Activated naive CD4-positive, alpha-beta T cell treated with anti-CD3 and anti-CD28 coated beads, Interleukin-2, amount 10 ng/mL, durations not matched to agents 7 days and 5 days (primary cell): ENCODE measurements at places on chromosomes 5 and 9.

GRCh38 chr9:78510035-78510434 lies 213.1 kb downstream of the PSAT1 start:
- no peak for DNase-seq

DNA sequence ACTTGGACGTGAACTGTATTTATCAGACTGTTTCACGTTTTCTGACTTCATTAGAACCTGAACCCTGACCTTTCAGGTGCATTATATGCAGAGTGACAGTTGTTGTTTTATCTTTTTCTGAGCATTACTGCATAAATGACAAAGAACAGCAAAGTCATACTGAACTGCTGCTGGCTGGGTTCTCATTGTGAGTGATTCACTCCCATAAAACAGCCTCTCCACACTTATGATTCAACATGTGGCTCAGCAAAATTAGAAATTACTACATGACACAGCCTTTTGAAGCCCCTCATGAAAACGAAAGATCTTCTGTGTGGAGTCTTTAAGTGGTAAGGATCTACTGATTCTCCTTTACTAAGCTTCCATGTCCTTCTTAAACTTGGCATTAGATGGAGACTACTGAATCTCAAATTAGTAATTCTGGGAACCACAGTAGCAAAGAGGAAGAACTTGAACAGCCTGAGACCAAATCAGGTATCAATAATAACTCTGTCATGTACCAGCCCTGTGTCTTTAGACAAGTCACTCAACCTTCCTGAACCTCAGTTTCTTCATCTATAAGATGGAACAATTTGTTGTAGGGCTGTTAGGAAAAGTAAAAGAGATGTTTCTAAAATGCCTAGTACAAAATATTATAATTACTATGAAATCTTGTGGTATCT lies 172.3 kb upstream of the GNA14 start:
- DNase-seq: no peak

DNA sequence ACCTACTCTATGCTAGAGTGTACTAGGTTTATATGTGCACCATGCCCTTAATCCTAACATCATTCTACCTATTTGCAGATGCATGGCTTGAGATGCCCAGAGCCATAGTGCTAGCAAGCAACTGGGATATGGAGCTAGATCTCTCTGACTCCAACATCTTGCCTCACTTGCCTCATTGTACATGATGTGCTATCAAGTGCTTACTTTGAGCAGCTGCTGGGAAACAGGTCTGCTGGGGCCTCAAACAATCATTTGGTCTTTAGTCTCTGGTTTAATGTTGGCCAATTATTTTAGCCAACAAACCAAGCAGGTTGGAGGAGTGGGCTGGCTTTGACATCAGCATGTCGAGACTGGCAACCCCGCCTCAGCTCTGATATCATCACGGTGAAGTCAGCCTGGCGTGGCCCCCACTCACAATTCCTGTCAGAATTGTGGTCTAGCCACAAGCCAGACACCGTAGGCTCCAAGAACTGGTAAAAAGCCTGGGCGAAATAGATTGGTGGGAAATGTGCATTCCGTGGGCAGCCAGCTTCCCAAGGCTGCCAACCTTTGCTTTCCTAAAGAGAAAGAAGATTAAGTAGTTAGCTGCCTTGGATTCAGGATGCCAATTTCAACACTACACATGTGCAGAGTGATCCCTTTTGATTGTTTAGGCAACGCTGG lies 21.1 kb upstream of the GAS1 start:
- DNase-seq: no peak

GRCh38 chr5:167402671-167403070 lies 888.8 kb upstream of the WWC1 start:
- no peak for DNase-seq

DNA sequence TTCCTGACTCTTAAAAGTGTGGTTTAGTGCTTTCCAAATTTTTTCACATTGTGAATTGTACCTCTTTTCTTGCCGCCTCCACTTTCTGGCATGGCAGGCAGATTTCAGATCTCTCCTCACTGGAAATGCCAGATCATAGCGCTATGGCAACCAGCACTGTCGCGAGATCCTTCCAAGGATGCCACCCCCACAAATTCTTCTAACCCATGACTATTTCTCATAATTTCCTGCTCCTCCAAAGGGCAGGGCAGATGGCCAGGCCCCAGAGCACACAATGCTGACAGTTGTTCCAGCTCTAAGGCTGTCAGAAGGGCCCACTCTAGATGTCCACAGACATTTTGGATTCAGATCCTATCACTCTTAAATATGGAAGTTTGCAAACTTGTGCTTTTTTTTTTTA lies 446.2 kb upstream of the RIOK2 start:
- DNase-seq: no peak

GRCh38 chr9:14532456-14533115 lies 160.6 kb downstream of the ZDHHC21 start:
- DNase-seq: no peak
